ENCODE measurements at places on chromosomes 5 and 9.

DNA sequence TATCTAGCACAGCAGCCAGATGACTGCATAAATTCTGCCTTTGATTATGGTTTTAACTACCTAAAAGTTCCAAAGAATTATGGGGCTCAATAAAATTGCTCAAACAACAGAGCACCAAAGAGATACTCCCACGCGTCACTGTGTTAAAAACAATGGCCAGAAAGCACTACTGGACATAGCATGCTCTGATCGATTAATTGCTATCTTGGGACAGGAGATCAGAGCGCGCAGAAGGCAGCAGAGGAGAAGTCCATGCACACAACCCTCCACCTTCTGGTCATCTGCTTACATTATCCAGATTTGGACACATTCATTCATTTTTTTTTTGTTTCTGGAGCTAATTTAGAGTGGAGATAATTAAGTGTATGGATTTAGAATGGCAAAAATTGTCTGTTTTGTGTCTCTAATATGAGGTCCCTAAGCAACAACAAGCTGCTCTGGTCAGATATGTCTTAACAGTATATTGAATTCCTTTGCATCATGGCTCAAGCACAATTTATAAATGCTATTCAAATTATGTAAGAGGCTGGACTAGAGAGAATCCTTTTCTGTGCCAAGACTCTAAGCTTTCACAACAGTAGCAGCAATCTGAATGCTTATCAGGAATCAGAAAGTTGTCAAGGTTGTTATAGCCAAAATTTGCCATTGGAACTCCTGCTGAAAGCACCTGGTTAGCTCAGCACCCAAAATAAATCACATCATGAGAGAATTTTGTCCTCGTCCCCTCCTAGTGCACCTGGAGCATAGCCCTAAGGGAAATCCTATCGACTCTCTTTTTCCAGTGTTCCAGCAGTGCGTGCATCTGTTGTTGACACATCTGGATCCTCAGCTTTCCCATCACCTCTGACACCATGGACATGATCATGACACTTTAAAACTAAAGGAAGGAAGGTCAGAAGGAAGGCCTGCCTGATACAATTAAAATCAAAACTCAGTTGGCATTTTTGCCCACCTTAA lies 98.6 kb upstream of the HMHB1 start:
- peak; percentile 85 for DNase-seq

DNA sequence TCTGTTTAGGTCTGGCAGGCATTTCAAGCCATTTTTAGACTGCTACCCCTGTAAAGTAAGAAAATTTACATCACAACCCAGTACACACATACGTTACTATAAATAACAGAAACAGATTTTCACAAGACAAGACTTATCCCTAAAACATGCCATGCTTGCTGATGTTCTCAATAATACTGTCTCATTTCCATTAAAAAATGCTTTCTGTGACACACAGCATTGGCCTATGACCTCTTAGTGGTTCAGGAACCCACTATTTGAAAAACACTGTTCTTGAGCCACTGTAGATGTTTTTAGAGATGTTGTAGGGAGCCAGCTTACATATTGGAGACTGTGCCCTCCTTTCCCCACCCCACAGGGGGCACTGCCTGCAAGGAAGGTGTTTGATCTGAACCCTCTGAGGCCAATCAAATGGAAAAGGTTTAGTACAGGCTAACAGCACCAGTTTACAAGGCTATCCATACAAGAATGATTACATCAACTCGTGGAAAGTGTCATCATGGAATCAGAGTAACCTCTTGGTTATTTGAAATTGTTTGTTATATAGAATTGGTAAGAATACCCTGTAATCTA lies 30.8 kb downstream of the ZSWIM6 start:
- DNase-seq: no peak

- DNase-seq: no peak
Measured at GRCh38 chr5:80008995-80009765, 18.1 kb upstream of the MTX3 start.

DNA sequence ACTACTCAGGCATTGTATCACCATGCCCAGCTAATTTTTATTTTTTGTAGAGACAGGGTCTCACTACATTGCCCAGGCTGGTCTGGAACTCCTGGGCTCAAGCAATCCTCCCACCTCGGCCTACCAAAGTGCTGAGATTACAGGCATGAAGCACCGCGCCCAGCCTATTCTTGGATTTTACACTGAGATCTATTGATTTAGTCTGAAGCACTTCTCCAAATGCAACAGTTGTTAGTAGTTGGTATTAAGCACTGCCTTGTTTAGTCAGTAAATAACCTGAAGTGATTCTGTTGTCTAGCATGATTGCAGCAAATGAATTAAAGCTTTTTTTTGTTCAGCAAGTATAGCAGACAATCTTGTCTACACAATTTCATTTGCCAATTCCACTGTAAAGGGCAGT lies 8.9 kb upstream of the CCNB1 start:
- no peak for DNase-seq

- DNase-seq: no peak
Measured at GRCh38 chr5:110846398-110847001, 107.7 kb downstream of the SLC25A46 start.

GRCh38 chr5:164504141-164504772 lies 998.8 kb downstream of the MAT2B start:
- DNase-seq: peak; percentile 24
